Epithelial cell of alveolus of lung (primary cell): ENCODE measurements at places on chromosomes 13 and 19. TPM values are rescaled to one million over a fixed set of nuclear protein-coding genes. Genes with fewer than 3 reads are reported as not detected.

Gene ZNF563
- 0.65 and 2.6 TPM in 2 replicates for total RNA-seq

Gene CDC16
- total RNA-seq = 21.9 and 28.2 TPM in 2 replicates

Gene CD177
- total RNA-seq = 0.78 TPM in 1 of 2 replicates, not detected in the other

Gene CASP14
- total RNA-seq = not detected in 2 replicates

Gene TUBB4A
- total RNA-seq = not detected in 2 replicates

Gene DNAJC15
- 11.3 and 23.5 TPM in 2 replicates for total RNA-seq

Gene ZFP30
- total RNA-seq = 7.4 and 11.1 TPM in 2 replicates

Gene SIGLEC5
- not detected in 2 replicates for total RNA-seq

Gene KLK3
- total RNA-seq = not detected in 2 replicates

Gene GAS6
- 67.7 and 141 TPM in 2 replicates for total RNA-seq

Gene ZNF677
- total RNA-seq = 9.2 and 25.4 TPM in 2 replicates

Gene ZNF729
- not detected in 2 replicates for total RNA-seq

Gene NBEA
- total RNA-seq = 1.8 and 1.9 TPM in 2 replicates

Gene ADAMTSL5
- 5.0 and 15.2 TPM in 2 replicates for total RNA-seq

Gene ELSPBP1
- not detected in 2 replicates for total RNA-seq

Gene KLK8
- not detected in 2 replicates for total RNA-seq

Gene GPX4
- 357 and 567 TPM in 2 replicates for total RNA-seq

Gene LRRC63
- total RNA-seq = not detected in 2 replicates

Gene HIF3A
- 17.7 and 36.8 TPM in 2 replicates for total RNA-seq

Gene TJP3
- total RNA-seq = 0.26 TPM in 1 of 2 replicates, not detected in the other

Gene TNFSF9
- 1.3 TPM in 1 of 2 replicates, not detected in the other for total RNA-seq

Gene IGFL3
- 1.9 TPM in 1 of 2 replicates, not detected in the other for total RNA-seq

Gene KLK11
- not detected in 2 replicates for total RNA-seq

Gene SIAH3
- 0.08 and 0.13 TPM in 2 replicates for total RNA-seq

Gene IL27RA
- 2.9 and 11.6 TPM in 2 replicates for total RNA-seq

Gene KRTDAP
- not detected in 2 replicates for total RNA-seq

Gene SHD
- 2.2 TPM in 1 of 2 replicates, not detected in the other for total RNA-seq

Gene EXOC3L2
- 0.24 TPM in 1 of 2 replicates, not detected in the other for total RNA-seq

Gene TUBA3C
- not detected in 2 replicates for total RNA-seq

Gene KLK5
- not detected in 2 replicates for total RNA-seq

Gene LILRA1
- not detected in 2 replicates for total RNA-seq

Gene TNFAIP8L1
- 3.9 and 4.6 TPM in 2 replicates for total RNA-seq

Gene ZNF846
- total RNA-seq = 5.4 and 5.7 TPM in 2 replicates

Gene ZNF541
- total RNA-seq = under 0.01 TPM in 1 of 2 replicates, not detected in the other

Gene SRRM5
- 0.26 TPM in 1 of 2 replicates, not detected in the other for total RNA-seq

Gene KIR3DL2
- not detected in 2 replicates for total RNA-seq

Gene DAND5
- total RNA-seq = not detected in 2 replicates

Gene CYP4F3
- 0.13 TPM in 1 of 2 replicates, not detected in the other for total RNA-seq

Gene ELAVL1
- 51.3 and 54.5 TPM in 2 replicates for total RNA-seq

Gene RASAL3
- total RNA-seq = 0.32 and 0.52 TPM in 2 replicates

Gene CCDC70
- not detected in 2 replicates for total RNA-seq

Gene ZNF497
- 0.52 and 1.5 TPM in 2 replicates for total RNA-seq

Gene PSPN
- 0.26 and 1.4 TPM in 2 replicates for total RNA-seq
